ENCODE measurements at places on chromosomes 7 and 10.

DNA sequence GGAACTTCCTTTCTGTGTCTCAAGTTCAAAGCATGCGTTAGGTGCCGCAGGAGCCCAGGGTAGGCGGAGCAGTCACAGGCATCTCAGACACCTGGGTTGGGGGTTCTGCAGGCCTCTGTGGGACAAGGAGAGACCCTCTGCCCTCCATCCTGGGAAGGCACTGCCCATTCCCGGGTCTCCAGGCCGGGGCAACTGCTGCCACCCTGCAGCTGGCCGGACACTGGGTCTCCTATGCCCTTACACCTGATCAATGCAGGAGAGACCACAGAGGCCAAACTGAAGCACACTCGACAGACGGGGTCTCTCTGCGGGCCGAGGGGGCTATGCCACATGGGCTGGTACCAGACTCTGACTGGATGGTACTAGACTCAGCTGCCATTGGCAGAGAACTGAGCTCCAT is 36.9 kb downstream of the YKT6 start:
- no peak for DNase-seq

DNA sequence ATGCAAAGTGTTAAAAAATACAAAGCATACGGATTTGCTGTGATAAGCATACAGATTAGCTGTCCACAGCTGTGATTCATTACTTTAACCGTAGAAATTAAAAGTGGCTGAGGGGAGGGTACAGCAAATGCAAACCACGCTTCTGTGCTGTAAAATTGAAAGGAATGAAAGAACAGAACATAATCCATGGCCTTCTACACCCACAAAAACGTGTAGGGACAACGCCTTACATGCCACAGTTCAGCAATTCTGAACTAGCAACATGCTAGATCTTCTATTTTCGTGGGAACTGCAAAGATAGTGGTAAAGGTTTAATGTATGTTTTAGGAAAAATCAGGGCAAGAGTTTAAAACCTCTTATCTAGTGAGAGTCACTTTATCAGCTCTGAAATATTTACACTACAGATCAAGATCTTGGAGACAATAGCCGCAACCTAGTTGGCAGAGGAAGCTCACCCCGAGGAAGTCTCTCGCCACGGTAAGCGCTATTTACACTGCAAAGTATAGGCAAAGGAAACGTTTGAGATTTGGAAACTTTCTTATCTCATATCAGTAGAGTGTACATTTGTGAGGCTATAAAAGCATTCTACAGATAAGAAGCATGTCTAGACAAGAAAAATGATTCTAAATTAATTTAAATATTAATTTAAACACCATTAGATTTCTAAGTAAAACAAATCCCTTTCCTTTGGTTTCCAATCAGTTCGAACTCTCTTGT is 193.6 kb downstream of the MLLT10 start:
- DNase-seq, result peak; percentile 81

DNA sequence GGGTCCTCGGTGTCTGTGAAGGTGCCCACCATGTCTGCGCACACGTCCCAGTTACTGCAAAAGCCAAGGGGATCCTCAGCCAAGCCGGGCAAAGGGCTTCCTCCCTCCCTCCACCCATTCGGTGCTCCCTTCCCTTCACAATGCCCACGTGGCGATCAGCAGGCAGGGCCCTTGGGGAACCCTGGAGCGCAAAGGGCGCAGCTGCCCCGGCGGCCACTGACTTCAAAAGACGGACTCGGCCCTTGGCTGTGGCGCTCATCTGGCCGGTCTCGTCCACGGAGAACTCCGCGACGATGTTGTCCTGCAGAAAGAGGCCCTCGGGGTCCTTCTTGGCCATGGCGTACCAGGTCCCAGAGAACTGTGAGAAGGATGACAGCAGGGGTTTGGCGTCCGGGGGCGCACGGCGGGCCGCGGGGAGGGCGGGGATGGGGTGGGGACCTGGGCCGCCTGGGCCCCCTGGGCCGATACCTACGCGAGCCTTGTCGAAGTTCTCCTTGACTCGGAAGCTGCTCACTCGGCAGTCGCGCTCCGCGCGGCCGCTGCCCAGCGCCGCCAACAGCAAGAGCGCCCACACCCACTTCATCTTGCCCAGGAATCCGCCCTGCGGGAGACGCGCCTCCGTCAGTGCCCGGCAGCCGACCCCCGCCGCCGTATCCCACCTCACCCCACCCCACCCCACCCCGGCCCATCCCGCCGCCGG is 439 bp downstream of the RBP4 start:
- no peak for DNase-seq

DNA sequence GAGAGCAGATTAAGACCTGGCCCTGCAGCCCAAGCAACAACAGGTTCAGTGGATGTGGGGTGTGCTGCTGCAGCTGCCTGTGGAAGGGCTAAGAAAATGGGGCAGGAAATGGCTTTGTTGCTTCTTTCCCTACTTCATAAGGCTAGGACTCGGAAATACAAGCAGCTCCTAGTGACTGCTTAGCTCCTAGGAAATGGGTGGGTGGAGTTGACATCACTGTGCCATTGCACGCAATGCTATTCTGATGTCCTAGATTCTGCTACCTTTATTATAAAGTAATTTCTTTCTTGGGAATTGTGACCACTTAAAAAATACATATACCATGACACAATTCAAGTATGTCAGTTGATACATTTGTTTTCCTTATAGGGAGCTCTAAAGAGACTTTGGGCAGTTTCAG is 155.8 kb downstream of the FANK1 start:
- DNase-seq, result no peak

GRCh38 chr7:15972862-15973275 is 286.4 kb upstream of the MEOX2 start:
- no peak for DNase-seq

DNA sequence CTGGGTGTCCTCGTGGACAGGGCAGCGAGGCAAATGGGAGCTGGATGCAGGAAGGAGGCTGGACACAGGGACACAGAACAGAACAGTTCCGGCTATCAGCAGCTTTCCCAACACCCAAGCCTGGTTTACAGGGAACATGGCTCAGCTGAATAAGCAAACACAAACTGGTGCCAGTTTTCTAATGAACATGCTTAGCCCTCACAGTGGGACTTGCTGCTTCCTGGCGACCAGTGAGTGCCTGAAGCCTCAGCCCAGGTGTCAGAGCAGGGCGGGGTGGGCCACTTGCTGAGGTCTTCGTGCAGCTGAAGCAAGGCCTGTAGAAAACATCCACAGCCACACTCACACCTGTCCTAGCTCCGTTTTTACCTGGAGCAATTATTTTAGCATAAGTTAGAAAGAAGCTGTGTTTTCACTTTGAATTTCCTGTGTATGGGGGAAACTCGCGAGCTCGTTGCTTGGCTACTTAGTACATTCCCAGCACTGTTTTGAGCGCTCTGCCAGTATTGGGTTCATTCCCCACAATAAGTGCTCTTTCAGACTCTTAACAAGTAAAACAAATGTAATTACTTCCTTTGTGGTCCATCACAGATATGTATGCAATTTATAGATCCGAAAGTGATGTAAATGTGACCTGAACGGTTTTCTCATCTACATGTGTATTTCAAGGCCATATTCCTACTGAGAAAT is 261.2 kb upstream of the SHH start:
- no peak for DNase-seq

GRCh38 chr7:120785095-120785494 is 72.8 kb downstream of the TSPAN12 start:
- DNase-seq, result no peak

DNA sequence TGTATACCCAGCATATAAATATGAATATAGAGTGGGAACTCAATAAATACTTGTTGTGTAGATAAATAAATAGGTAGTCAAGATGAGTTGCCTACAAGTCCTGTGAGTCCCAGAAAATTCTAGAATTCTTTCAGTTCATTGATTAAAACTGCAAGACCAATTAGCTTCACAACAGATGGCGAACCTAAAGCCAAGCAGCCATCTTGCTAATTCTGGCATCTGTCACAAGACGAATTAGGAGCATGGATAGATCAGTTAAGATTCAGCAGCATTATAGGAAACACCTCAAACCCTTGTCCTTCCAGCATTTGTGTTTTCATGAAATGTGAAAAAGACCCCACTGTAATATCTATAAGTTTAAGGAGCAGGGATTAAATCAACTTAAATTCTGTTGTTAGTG is 552.7 kb downstream of the MAGI2 start:
- no peak for DNase-seq

DNA sequence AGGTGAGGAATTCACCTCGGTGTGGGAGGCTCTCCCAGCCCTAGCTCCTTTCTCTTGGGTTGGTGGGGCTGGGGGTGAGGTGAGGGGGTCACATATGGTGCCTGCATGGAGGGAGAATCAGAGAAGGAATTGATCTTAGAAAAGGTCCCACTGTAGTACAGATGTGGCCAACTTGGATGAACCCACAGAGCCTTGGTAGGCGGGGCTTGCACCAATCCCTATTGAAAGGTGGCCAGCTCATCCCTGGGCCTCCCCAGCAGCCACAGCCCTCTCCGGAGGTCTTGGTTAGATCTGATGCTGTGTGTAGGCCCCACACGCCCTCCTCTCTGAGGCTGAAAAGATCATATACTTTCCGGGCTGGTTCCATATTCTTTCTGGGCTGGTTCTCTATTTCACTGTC is 19.0 kb downstream of the HKDC1 start:
- DNase-seq, result no peak

DNA sequence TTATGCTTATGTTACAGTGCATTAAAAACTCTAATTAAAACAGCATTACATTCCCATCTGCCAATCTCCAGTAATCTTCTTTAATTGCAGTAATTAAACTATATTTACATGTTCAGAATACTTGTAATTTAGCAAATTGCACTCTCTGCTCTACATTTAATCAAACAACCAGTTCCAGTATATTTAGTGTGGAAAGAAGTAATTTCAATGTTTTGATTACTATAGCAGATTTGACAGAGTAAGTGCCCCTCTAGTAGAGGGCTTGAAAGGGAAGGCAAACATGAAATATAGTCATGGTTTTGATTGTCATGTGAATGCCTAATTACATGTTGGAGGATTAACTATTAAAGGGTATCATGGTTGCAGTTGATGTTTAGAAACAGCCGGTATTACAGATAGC is 739.7 kb downstream of the AUTS2 start:
- no peak for DNase-seq

DNA sequence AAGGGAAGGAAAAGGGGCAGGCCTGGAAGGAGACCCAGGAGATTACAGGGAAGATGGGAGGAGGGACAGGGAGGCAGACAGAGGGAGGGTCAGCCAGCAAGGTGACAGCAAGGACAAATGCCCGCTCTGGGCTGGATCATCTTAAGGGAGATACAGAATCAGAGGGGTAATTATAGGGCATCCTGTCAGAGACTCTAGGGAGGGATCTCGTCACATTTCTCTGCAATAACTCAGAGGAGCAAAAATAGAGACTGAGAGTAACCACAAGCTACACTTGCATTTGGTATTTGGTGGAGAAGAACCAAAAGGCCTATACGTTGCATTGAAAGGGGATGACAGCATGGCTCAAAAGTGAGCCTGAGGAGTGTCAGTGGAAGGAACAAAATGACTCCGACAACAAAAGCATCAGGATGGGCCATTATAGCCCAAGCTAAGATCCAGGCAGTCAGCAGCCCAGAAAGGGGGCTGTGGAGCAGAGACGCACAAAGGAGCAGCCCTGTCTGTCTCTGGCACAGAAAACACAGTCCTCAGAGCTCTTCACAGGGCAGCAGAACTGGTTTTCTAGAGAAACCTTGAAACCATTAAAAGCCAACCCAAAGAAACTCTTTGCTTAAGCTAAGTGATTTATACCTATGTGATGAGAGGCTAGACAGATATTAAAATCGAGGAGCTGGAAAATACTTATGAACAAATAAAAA is 430.2 kb upstream of the VSTM2A start:
- no peak for DNase-seq

DNA sequence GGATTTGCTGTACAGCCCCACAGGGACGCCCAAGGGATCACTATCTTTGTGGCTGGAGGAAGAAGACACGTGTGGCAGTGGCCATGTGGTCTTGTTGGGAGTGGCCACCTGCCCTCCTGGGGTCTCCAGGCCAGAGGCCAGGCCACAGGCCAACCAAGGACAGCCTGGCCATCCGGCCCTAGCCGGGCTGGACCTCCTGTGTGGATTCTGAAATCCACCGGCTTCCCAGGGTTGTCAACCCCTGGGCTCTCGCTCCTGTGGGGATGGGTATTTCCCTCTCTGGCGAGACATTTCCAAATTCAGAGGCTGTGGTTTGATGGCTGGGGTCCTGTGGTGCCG is 31.5 kb upstream of the CFAP46 start:
- DNase-seq, result no peak

GRCh38 chr7:142539901-142540300 is 209.4 kb upstream of the PRSS1 start:
- no peak for DNase-seq

GRCh38 chr7:105187302-105188169 is 173.5 kb downstream of the KMT2E start:
- DNase-seq, result no peak

GRCh38 chr10:13351340-13351915 is 3.3 kb upstream of the SEPHS1 start:
- DNase-seq, result no peak

DNA sequence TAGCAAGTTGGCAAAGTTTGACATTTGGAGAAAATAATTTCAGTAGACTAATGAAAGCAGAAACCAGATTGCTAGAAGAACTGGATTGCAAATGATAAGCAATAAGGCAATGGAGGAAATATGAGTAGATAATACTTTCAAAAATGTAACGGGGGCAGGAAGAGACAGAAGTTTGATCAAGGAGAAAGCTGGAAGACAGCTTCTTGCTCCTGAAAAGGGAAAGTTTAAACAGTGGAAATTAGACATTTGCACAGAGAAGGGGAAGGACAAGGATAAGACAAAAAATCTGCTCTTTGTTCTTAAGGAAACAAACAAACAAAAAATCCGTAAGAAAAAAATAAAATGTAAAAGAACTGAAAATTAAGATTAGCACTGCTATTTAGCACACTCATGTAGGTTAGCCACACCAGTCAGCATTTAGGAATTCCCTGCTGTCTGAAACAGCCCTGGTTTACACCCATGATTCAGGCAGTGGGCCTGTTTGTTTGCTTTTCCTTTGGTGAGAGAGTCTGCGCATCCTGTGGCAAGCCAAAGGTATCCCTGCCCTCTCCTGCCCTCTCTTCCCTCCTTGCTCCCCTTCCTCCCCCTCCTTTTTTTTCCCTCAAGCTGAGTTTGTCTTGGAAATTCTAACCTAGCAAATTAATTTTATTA is 104.3 kb upstream of the CAV2 start:
- DNase-seq, result no peak

DNA sequence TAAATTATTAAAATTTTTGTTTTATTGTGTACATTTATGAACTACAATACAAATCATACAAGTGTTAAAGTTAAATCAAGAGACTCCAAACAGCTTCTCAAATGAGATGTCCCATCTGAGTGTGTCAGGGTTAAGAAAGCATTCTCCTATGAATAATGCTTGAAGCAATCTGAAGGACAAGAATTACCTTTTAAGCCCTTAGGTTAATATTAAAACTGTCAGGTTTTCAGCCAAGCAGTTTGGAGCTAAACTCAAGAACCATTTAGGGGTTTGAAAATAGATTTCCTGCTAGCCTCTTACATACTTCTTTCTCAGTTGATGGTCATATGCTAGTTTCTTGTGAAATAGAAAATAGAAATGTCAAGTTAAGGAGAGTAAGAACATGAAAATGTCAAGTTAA is 38.3 kb downstream of the LIPJ start:
- DNase-seq, result no peak

GRCh38 chr7:74217455-74218342 is 7.9 kb downstream of the LAT2 start:
- DNase-seq, result no peak

- no peak for DNase-seq
Observed at GRCh38 chr7:135690566-135690965, 28.3 kb downstream of the STMP1 start.

- DNase-seq, result no peak
Observed at GRCh38 chr7:117839507-117839906, 33.7 kb downstream of the CTTNBP2 start.
